Pericardium fibroblast (primary cell): ENCODE measurements at places on chromosomes 7 and 10. TPM values are rescaled to one million over a fixed set of nuclear protein-coding genes. Genes with fewer than 3 reads are reported as not detected.

GIMAP8 gene
- total RNA-seq, result not detected in 2 replicates

POLR2J3 gene
- total RNA-seq, result 4.1 and 13.4 TPM in 2 replicates

EVX1 gene
- not detected in 2 replicates for total RNA-seq

FBXL13 gene
- total RNA-seq, result 0.93 and 3.0 TPM in 2 replicates

ZWINT gene
- total RNA-seq, result 5.1 and 7.7 TPM in 2 replicates

CPA4 gene
- total RNA-seq, result 18.0 and 49.9 TPM in 2 replicates

CDHR3 gene
- total RNA-seq, result 2.0 and 3.9 TPM in 2 replicates

SLC39A12 gene
- not detected in 2 replicates for total RNA-seq

TEX47 gene
- total RNA-seq, result not detected in 2 replicates
